Stimulated activated CD8-positive, alpha-beta memory T cell treated with anti-CD3 and anti-CD28 coated beads, Interleukin-15, amount 100 ng/mL, for 48 hours (primary cell): ENCODE measurements at places on chromosomes 7 and 10.
A peak's percentile ranks its signal among the peaks of the same experiment; 100 is the strongest.

- no peak for DNase-seq
Measured at GRCh38 chr7:3000566-3000965, 43.1 kb downstream of the CARD11 start.

DNA sequence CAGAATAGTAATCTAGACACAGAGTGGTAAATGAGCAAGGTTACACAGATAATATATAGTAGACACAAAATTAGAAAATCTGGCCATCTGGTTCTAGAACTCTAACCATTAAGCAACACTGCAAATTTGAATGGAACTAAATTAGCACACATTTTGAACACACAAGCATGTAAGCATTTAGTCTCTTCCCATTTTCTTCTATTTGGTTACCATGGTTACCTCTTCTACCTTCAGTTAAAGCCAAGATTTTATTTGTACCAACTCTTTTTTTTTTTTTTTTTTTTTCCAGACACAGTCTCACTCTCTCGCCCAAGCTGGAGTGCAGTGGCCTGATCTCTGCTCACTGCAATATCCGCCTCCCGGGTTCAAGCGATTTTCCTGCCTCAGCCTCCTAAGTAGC is 790.5 kb downstream of the MAGI2 start:
- DNase-seq: no peak

DNA sequence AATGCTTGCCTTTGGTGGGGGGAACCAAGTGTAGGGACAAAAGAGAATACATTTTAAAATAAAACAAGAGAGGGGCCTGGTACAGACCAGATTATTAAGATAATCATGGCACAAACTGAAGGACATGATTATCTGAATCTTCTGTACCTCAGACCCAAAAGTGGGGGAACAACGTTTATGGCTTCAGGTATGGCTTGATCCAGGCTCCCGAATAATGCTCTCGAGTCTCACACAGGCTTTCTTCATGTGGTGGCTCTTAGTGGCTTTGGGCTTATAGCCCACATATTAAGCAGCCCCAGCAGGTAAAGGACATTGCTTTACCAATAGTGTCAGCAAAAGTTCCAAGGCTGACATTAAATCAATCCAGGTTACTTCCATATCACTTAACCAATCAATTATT is 106.8 kb upstream of the FOXK1 start:
- DNase-seq: no peak

DNA sequence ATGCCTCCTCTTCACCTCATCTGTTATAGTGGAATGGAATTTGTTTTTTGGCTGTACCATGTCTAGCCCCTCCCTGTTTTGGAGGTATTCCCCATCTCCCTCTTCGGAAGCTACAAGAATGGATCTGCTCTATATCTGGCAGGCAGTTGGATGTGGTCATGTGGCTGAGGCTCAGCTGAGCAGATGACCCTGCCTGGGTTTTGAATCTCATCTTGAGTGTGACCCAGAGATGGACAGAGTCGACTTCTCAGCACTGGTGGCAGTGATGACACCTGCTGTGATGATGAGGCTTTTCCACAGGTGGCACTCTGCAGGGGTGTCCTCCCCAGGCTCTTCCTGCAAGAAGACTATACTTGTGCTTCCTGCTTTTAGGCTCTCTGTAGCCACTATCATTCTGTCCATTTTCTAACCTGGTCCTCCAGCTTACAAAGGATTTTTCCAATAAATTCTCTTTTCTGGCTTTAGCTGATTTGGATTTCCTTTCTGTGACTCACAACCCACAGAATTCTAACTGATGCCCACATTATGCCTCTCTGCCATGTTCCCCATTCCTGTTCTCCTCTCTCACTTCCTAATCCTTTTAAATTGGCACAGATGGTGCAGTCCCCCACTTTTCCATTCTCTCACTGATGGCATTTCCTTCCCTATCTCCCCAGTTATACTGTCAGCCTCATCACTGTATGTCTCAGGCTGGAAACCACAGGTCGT is 7.5 kb upstream of the ARHGAP22 start:
- no peak for DNase-seq

- DNase-seq: no peak
Measured at GRCh38 chr7:42210779-42211178, 26.2 kb downstream of the GLI3 start.

- no peak for DNase-seq
Measured at GRCh38 chr10:131494451-131494850, 182.9 kb upstream of the TCERG1L start.

DNA sequence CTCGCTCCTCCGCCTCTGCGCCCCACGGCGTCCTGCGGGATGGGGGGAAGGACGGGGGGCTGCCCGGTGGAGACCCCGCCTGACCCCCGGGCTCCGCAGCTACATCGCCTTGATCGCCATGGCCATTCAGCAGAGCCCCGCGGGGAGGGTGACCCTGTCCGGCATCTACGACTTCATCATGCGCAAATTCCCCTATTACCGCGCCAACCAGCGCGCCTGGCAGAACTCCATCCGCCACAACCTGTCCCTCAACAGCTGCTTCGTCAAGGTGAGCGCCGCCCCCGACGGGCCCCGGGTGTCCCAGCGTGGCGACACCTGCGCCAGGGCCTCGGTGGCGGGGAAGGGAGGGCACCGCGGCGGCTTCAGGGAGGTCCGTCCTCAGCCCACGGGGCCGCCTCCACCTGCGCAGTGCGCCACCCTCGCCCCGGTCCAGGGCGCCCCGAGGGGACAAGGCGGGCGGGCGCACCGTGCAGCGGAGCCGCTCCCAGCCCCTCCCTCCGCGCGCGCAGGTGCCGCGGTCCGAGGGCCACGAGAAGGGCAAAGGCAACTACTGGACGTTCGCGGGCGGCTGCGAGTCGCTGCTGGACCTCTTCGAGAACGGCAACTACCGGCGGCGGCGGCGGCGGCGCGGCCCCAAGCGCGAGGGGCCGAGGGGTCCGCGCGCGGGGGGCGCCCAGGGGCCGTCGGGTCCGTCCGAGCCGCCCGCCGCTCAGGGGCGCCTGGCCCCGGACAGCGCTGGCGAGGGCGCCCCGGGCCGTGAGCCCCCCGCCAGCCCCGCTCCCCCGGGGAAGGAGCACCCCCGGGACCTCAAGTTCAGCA is 793 bp downstream of the FOXL3 start:
- DNase-seq: no peak

DNA sequence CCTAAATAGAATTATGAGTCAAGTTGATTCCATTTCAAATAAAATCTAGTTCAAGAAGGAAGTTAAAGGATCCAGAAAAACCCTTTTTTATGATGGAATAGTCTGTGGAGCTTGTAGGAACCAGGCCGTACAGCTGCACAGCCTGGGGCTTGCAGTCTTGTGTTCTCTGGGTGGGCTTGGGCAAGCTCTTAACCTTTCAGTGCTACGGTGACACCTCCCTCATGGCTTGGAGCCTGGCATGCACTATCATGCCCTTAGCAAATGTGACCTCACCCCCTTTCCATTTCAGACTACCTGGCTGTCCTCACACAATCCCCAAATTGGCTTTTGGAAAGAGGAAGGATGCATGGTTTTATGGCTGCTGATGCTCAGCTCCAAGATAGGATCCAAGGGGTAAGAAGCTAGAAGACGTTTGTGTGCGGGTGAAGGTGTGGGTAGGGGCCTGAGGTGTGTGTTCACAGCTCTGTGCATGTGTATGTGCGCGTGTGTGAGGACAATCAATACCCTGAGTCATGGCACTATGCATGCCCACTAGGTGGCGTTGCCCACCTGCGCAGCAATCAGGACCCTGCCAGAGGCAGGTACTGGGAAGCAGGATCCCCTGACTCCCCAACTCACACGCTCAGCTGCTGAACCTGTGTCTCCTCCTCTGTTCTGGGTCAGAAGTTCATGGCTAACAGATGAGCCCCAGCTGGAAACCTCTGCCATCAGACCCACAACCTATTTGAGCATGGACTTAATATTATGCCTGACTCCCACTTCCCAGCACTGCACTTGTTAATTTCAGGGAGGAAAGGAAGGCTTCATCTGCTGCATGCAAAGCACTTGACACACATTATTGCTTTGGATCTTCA is 113.4 kb downstream of the PTPN20 start:
- DNase-seq: peak; percentile 53

DNA sequence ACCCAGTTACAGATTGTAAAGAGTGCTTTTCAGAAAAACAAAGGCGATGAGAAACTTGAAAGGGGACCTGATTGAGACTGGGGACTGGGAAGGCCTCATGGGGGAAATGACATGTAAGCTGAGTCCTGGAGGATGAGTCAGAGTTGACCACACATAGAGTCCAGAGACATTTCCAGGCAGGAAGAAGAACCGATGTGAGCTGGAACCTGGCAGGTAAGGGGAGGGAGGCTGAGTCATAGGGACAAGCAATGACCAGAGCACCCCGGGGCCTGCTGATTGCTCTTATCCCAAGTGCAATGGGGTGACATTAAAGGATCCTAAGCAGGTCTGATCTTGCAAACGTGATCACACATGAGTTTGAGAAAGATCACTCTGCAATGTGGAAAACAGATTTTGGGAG is 11.7 kb downstream of the TLL2 start:
- no peak for DNase-seq

GRCh38 chr7:137877027-137877675 is 30.4 kb upstream of the DGKI start:
- DNase-seq: no peak

- DNase-seq: no peak
Measured at GRCh38 chr10:22900841-22901601, 26.8 kb upstream of the ARMC3 start.

DNA sequence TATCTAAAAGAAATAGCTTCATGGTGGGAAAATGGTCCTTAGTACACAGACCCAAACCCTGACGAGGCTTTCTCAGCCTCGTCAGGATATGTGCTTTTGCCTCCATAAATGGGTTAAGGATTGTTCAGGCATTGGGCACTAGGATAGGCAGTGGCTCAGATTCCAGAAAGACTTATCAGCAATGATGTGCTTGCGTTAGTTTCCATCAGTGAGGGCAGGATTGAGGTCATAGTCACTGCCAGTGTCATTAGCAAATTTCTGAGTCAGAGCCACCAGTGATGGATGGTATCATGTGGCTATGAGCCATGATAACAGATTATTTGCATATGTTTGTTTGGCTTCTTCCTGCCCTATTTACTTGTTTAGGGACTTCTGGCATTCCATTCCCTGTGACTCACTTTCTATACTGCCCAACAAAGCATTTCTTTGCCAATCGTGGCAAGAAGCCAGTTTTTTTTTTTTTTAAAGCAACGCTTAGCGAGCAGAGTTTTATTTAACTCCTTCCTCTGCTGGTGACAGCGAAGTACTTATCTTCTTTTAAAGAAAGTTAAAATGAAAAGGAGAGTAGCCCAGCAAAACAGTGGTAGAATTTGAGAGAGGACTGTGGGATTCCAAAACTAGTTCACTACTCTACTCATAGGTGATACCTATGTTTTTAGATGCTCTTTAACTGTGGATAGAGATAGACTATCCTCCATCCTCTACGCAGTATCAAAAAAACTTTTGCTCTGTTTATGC is 44.4 kb downstream of the MYPN start:
- no peak for DNase-seq

GRCh38 chr7:24434972-24435371 is 138.3 kb upstream of the PALS2 start:
- no peak for DNase-seq

GRCh38 chr10:93954726-93955363 is 38.9 kb upstream of the PLCE1 start:
- DNase-seq: no peak

- DNase-seq: no peak
Measured at GRCh38 chr10:71079761-71080380, 132.5 kb upstream of the UNC5B start.

GRCh38 chr7:11243739-11244138 is 270.1 kb downstream of the PHF14 start:
- no peak for DNase-seq

- no peak for DNase-seq
Measured at GRCh38 chr7:8379264-8379663, 54.1 kb upstream of the NXPH1 start.

GRCh38 chr7:148633761-148634160 is 43.2 kb downstream of the C7orf33 start:
- no peak for DNase-seq

DNA sequence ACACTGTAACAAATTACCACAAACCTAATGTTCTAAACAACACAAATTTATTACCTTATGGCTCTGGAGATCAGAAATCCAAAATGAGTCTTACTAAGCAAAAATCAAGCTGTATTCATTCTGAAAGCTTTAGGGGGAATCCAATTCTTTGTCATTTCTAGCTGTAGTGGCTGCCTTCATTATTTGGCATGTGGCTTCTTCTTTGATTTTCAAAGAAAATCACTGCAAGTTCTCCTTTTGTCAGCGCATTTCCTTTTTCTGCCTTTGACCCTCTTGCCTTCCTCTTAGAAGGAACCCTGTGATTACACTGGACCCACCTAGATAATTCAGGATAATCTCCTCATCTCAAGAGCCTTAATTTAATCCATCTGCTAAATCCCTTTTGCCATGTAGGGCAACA is 36.9 kb downstream of the ZPBP start:
- no peak for DNase-seq

DNA sequence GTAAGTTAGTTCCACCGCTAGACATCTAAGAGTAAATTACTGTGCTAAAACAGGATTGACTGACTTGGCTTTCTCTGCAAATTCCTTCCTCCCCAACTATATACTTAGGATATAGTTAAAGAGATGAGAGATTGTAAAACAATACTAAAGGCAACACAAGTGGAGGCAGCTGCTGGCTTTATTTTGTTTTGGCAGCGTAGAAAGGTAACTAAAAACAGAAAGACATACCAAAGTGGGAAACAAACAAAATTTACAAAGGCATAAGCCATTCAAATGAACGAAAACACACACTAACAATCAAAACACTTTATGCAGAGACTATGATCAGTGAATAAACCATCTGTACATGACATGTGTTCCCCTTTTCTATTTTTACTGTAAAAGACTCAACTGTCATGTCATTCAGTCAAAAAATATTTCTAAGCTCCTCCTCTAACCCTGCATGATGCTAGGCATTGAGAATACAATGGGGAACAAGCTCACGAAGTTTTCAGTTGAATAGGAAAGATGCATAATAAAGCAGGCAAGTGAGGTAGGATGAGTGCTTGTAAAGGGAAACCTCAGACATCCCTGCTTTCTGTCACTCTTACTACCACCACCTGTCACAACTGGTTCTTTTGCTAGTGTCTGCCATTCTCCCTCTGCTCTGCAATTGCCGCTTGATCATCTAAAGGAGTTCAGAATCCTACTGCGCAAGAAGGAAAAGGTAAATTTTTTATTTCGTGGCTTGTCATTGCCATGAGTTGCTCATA is 64.2 kb upstream of the COL1A2 start:
- no peak for DNase-seq

DNA sequence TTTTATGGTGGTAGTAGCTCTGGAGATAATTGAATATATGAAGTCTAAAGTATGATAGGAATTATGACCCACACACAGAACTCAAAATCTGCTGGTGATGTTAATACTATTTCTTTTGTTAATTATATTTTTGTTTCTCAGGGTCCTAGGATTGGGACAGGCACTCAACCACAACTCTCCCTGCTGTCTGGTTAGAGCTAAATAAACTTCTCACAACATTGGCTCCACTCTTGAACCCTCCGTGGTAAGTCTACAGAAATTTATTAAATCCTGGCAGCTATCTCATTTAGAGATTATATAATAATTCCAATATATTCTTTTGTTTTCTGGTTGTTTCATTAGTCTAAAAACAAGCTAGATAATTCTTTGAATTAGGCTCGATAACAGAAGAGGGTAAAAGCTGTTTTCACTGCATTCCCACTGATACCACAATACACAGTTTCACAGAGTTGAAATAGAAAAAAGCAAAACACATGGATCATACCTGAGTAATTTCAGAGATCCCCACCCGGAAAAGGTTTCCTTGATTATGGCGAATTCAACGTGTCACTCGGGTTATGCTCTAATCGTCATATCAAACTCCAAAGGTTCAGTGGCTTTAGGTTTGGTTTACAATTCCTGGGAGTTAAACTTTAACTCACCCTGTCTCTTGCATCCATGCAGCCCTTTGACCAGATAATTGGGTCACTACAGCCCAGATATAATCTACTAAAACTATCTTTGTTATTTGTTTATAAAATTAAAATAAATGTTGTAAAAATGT is at the start of gene A1CF:
Gene A1CF (minus strand): TSS at position 531 of the 763 bp plus-strand sequence. CDS start 25,687 bp downstream, outside the sequence.
- DNase-seq: no peak
